Suprapubic skin (tissue), 4 donors: ENCODE measurements at places on chromosomes 3 and 15.

DNA sequence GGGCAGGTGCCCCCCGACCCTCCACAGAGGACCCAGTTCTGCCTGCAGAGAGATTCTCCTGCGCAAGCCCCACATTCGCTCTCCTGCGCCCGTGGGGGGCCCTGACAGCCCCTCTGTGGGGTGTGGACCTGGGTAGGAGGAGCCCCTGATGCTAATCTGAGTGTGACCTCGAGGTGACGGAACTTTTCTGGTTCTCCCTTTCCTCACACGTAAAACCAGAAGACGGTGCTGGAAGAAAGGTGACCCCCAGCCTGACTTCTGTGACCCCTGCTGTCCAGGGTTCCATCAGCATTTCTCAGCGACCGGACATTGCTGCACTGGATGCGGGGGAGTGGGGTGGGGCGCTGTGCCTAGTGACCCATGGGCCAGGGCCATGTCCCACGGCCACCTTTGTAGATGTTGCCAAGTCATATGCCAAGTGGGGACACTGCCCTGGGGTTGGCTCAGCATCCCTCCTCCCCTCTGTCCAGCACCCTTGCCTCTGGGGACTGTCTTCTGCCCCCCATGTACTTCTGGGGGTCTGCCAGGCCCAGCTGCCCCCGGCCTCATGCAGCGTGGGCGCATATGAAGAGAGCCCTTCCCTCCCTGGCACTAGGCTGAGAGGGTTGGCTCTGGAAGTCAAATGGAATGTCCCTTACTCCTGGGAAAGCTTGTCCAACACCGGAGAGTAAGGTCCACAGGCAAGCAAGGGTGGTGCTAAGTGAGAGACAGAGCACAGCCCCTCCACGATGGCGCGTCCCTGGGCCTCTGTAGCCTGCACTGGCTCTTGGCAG, 129.1 kb upstream of the MEF2A start:
- no peak for DNase-seq

GRCh38 chr3:38367779-38368178, 21.2 kb downstream of the XYLB start:
- peak; percentile 7 for DNase-seq

- no peak for DNase-seq
Measured at GRCh38 chr3:106025151-106025722, 156.4 kb upstream of the CBLB start.

- no peak for DNase-seq
Measured at GRCh38 chr3:169999433-169999832, 32.8 kb downstream of the SEC62 start.

- no peak for DNase-seq
Measured at GRCh38 chr3:11757929-11758328, 88.8 kb downstream of the TAMM41 start.

- DNase-seq: no peak
Measured at GRCh38 chr3:53239800-53240199, 16.0 kb downstream of the TKT start.

DNA sequence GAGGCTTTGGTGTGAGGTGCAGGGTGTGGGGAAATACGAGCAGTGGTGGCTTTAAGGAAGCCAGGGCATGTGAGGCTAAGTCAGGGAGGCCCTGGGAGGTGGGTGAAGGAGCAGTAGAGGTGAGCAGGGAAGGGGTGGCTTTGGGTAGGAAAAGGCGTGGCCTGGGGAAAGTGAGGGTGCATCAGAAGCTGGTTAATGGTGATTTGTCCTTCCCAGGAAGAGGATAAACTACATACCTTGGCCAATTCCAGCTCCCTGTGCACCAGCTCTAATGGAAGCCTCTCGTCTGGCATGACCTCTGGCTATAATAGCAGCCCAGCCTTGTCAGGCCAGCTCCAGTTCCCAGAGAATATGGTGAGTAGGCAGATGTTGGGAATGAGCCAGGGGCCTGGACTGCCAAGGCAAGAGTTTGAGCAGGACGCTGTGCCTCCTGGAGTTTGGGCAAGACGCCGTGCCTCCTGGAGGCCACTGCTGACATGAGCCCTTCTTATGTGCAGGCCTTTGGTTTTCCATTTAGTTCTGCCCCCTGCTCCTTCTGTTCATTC, 41.3 kb downstream of the CDAN1 start:
- DNase-seq: no peak

DNA sequence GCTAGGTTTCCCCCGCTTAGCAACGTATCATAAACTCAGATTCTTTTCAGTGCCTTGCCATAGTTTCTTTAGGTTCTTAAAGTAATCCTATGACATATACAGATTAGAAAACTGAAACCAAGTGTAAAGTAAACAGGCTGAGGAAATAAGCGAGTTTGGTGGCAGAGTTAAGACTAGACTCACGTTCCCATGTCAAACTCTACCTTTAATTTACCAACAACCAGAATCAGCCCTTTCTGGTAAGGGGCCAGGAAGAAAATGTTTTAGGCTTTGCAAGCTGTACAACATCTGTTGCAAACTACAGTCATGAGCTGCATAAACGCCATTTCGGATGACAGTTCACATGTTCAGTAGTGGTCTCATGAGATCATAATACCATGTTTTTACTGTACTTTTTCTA, 128.0 kb upstream of the PRICKLE2 start:
- no peak for DNase-seq

GRCh38 chr3:20930034-20930433, 744.0 kb upstream of the SGO1 start:
- DNase-seq: no peak

DNA sequence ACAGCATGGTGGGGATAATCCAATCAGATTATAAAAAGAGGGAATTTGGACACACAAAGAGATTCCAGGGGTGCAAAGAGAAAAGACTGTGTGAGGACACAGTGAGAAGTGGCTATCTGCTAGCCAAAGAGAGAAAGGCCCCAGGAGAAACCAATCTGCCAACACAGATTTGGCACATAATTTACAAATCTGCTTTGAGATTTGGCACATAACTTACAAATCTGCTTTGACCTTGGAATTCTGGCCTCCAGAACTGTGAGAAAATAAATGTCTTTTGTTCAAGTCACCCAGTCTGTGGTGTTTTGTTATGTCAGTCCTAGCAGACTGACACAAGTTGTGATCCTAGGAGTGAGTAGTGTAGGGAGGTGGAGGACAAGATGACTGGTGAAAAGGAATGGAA, 3.5 kb upstream of the TM4SF18 start:
- DNase-seq: no peak

DNA sequence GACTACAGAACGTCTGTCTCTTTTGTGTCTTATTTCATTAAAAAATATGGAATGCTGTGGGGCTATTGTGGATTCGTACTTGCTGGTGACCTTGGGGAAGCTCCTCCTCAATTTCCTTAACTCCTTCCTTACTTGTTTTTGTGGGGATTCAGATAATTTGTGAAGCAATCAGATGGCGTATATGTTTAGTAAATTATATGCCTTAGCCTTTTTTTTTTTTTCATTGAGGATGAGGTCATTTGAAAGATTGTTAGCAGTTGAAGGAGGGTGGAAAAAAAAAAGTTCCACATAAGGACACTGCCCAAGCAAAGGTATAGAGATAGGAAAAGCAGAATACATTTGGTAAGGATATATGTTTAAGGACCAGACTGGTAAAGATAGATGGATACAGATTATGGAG, 3.3 kb downstream of the RNF13 start:
- no peak for DNase-seq

- no peak for DNase-seq
Measured at GRCh38 chr3:152047465-152047864, 174.0 kb downstream of the SUCNR1 start.

DNA sequence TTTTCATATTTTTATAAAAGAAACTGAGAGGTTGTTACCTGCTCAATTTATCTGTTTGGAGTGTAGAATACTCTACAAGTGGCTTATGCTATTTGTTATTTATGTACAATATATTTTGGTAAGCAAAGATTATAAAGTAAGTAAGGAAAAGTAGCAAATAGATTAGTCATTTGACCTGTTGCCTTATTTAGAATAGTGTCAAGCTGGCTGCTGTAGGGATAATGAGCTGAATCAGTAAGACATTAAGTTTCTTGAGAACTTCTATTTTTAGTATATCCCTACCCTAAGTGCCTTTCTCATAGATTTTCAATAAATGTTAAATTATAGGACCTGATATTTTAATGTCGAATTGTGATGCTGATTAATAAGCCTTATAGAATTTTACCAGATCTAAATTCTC, 37.2 kb downstream of the ECT2 start:
- no peak for DNase-seq

DNA sequence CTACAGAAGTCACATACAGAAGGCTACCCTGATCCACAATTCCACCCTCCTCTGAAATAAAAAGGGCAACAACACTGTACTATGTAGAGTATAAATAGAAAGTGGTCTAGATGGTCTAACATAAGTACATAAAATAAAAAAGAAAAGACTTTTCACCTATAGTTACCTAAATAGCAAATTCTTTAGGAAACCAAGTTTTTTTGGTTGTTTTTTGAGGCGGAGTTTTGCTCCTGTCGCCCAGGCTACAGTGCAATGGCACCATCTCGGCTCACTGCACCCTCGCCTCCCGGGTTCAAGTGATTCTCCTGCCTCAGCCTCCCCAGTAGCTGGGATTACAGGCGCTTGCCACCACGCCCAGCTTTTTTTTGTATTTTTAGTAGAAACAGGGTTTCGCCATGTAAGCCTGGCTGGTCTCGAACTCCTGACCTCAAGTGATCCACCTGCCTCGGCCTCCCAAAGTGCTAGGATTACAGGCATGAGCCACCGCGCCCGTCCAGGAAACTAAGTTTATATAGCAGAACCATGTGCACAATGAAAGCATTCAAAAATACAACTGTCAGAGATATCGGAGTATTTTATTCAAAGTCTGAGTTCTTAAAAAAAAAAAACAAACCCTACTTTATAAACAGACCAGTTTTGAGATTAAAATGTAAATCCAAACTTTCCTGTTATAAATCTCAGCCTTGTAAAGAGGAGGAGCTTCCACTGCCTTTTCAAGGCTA, 1.7 kb downstream of the SIN3A start:
- DNase-seq: no peak

- DNase-seq: no peak
Measured at GRCh38 chr3:32778389-32778788, 39.4 kb upstream of the TRIM71 start.

GRCh38 chr3:57025237-57025636, 35.2 kb upstream of the SPATA12 start:
- no peak for DNase-seq

GRCh38 chr3:102183623-102184022, 251.2 kb upstream of the ZPLD1 start:
- DNase-seq: no peak

DNA sequence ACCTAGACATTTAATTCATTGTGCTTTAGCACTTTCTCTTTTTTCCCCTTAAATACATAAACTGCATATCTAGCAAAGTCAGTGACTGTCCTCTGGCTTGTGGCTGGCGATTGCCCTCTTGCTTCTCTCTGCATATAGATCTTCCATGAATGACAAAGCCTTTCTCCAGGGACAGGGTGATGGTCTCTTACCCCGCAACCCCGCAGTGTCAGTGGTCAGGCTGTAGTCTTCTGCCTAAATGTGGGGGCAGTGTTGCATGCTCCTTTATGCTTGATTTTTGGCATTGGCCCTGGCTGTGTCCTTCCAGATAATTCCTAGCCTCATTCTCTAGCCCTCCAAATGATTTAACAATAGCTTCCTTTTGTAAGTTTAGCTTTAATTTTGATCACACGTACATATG, 407.8 kb downstream of the GABRB3 start:
- no peak for DNase-seq

GRCh38 chr15:99508852-99509251, 56.9 kb upstream of the MEF2A start:
- no peak for DNase-seq

DNA sequence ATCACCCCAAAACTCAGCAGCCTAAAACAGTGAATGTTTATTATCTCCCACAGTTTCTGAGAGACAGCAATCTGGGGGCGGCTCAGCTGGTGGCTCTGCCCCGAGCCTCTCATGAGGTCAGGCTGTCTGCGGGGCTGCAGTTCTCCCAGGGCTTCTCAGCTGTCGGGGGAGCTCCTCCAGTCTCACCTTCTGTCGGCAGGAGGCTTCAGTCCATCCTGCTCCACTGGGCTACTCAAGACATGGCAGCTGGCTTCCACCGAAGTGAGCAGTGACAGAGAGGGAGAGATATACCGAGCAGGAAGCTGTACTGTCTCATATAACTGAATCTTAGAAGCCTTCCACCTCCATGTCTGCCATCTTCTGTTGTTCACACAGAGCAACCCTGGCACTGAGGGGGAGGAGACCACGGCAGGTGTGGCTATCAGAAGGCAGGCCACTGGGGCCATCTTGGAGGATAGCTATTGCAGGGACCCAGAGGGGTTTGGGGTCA, 72.8 kb upstream of the ITGA11 start:
- DNase-seq: peak; percentile 64

DNA sequence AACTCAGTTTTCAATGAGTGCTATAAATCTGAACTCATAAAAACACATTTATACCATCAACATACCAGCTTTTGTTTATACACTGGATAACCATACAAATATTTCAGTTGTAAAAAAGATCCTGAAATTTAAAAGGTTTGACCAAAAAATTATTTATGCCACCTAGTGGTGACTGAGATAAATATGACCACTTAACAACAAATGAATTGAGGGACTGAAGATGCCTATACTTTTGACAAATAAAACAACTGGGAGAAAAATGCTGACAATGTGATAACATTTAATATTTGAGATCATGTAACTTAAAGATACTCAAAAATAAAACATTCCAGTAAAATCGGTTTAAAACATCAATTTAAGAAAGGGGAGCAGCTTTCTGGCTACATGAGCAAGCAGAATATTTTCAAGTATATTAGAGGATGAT, 30.4 kb downstream of the ATG3 start:
- no peak for DNase-seq

- no peak for DNase-seq
Measured at GRCh38 chr3:27720899-27721716, 1.0 kb downstream of the EOMES start.

DNA sequence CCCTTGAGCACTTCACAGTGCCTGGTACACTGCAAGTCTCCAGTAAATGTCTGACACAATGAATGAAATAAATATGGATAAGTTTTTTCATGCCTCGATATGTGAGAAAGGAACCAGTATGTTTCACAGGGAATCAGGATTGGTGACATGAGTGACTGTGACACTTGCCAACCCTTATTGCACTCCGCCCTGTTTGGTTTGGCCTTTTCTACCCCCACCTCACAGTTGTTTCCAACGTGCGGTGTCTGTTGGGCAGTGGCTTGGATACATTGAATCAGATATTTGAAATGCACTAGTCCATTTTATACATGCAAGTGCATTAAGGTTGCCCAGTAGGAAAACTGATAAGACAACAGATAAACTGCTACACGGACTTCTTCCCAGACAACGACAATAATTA, 2.0 kb downstream of the NPHP3 start:
- DNase-seq: no peak

GRCh38 chr3:7573330-7573729, 712.4 kb downstream of the GRM7 start:
- no peak for DNase-seq

- DNase-seq: no peak
Measured at GRCh38 chr3:157279237-157279636, 119.3 kb upstream of the CCNL1 start.
